Left cardiac atrium (tissue), 4 donors: ENCODE measurements at places on chromosomes 2 and 18.

DNA sequence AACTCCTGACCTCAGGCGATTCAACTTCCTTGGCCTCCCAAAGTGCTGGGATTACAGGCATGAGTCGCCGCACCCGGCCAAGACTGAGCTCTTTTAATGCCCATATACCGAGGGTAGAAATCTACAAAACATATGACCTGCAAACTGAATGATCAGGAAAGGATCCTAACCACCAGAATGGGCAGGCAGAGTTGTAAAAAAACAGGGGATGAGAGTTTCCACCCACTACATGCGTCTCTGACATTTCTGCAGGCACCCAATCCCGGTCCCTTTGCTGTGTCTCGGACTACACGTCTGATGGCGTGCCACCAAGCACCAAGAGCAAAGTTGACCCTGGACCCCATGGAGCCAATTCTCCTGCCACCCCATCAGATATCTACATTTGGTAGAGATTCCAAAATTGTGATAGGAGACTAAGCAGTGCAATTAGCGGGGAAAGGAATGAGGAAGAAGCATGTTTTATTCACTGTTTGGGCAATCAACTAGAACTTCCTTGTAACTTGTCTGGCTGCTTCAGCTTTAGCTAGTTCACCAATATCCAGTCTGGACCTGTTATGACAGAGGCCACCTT is 74.1 kb downstream of the ATP8B1 start:
- no peak for DNase-seq

DNA sequence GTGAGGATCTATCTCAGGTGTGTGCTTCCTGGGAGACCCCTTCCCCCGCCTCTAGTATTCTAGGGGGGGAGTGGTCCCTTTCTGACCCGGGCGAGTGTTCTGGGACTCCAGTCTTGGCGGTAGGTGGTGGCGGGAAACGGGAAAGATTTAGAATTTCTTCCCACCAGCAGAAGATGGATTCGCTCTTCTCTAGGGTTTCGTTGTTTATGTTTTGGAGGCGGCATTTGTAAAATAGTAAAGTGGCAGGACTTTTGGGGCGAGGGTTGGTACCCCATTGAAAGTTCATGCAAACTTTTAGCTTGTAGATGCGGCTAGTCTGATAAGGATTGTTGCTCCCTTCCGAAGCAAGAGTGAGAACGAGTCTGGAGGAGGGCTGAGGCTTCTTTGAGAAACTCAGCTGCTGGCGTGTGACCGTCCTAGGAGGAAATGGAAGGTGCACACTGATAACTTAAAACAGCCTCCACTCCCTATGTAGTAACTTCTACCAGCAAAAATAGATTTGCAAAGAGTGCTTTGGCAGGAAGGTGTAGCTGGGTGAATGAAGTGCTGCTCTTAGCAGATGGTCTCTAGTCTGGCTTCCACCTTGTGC is 412 bp downstream of the GPD2 start:
- DNase-seq: no peak

DNA sequence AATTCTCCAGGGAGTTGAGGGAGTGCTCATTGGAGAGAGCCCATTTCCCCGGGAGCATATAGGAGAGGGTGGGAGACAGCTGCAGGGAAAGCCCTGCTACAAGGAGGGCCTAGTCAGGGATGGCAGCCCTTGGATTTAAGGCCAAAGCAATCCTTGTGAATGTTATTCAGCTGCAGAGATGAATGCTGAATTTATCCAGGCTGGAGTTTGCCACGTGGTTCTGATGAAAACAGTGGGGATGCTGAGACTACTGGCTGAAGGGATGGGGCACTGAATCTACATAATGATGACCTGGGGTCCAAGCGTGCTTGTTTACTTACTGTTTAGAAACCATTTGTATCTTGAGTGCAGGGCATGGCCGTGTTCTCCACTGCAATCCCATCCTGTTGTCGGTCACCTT is 35.6 kb upstream of the RNF149 start:
- DNase-seq: no peak

DNA sequence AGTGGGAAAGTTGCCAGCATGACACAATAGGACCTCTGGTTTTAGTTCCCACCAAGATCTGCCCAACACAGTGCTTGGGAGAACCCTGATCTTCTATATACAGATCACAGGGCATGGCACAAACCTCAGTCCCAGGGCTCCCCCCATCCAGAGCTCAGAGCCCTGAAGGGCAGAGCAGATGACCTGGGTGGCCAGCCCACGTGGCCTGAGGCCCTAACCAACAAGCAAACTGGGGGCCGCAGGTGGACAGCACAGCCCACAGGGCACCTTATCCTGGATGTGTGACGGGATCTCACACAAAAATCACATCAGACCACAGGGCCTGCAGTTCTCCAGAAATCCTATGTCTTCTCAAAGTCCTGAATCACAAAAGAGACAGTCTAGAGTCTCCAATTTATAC is 34.7 kb downstream of the CRACDL start:
- no peak for DNase-seq

DNA sequence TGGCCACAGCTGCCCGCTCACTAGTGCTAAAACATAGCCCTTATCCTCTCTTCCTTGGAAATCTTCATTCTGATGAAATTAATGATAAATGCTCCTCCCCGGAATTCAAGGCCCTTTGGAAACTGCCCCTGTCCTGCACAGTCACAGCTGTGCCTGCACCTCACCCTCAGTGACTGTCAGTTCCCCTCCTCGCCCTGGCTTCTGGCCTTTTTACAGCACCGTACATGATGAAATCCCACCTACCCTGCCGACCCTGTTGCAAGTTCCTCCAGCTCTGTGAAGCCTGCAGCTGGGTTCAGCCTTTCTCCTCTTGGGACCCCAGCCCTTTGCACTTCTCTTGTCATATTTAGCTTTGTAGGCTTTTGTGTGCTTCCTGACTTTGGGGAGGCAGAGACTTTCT is 48.4 kb downstream of the DCDC2C start:
- DNase-seq: no peak

GRCh38 chr18:78979056-78979729 is 425 bp upstream of the SALL3 start:
- no peak for DNase-seq

DNA sequence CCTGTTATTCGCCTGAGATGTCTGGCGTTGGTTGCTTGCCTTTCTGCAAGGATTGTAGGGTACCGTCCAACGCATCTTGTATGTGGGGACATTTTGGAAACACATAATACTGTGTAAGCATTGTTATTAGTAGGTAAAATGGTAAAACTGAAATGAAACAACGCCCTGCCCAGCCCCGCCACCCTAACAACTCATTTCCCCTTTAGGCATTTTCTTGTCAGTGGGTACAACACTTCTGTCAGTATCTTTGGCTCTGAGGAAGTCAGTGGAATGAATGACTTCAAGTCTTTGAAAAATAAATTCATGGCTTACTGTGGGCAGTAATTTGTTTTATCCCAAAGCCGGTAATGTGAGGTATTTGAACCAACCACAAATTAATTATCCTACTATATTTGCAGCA is 86.0 kb downstream of the FMNL2 start:
- DNase-seq: no peak

DNA sequence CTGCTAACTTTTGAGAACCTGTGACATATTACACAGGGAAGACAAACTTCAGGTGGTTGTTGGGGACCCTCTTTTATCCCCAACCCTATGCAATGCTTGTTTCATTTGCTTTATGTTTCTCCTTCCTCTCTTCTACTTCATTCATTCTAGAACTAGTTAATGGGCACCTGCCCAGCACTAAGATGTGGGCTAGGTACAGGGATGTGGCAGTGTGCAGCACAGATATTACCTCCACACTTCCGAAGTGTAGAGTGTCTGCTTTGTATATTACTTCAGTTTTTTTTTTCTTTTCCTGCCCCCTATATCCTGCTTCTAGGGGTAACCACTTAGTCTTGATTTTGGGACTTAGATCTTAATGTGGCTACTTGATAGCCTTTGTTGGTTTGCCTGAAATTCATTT is 35.1 kb downstream of the CD28 start:
- no peak for DNase-seq
